ENCODE measurements at places on chromosomes 16 and 17. TPM values are rescaled to one million over a fixed set of nuclear protein-coding genes. Genes with fewer than 3 reads are reported as not detected.

The CACNG4 gene
- 0.99 TPM for total RNA-seq

The EPOP gene
- 7.1 TPM for total RNA-seq

The LDAF1 gene
- 113 TPM for total RNA-seq

The NFATC3 gene
- total RNA-seq, result 14.7 TPM

The CDR2L gene
- 27.5 TPM for total RNA-seq

The TUBB3 gene
- total RNA-seq, result 159 TPM

The CYTH1 gene
- 41.9 TPM for total RNA-seq

The CRHR1 gene
- not detected for total RNA-seq

The NAGS gene
- total RNA-seq, result 10.6 TPM

Measured in airway epithelial cell (primary cell).